NCI-H1417 treated with DMSO at 0.1 percent for 48 hours (cell line): ENCODE measurements at places on chromosomes 5 and 9.

DNA sequence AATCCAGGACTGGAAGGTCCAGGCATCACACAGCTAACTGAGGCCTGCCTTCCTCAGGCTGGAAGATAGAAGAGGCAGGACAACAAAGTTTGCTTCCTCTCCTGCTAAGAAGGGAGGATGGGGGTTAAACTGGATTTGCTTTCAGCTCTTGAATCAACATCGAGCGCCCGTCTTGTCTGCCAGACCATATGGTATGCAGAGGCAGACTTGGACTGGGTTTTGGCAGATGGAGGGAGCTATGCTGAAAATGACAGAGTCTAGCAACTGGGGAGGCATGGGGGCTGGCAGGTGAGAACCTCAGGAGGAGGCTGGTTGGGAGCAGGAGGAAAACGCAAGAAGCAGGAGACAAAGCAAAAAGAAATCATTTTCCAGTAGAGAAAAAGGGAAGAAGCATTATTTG, 289.5 kb upstream of the IL12B start:
- DNase-seq = no peak

- DNase-seq = no peak
These were observed 25.3 kb downstream of the DAP start for GRCh38 chr5:10735569-10736276.

DNA sequence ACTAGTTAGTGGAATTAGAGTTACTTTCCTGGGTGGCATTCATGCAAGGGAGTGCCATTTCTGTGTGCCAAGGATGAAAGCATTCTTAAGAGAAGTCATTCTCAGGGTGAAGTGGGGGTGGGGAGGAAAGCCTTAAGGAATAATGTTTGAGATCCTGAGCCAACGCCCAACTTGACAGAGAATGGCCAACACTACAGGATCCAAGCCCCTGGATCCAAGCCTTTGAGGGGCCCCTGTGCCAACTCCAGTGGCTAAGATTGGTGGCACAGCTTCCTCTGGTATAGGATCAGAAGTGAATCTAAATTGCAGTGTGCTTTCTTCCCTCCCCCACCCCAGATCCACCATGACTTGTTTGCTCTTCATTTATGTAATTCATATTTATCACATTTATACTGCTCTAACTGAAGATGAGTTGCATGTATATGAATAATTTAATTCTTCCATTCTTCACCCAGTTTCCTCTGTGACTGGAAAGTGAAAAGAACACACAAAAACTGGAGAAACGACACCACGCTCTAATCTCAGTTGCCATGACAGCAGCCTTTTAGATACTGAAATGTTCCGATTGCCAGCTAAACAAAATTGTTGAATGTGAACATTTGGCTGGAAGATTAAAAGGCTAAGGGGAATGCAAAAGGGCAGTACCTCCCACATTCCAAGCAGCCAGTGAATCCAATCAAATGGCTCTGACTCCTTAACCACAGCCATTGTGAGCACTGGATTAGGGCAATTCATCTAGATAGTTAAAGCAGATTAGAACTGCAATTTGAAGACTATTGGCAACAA, 4.5 kb downstream of the ZNF608 start:
- no peak for DNase-seq

DNA sequence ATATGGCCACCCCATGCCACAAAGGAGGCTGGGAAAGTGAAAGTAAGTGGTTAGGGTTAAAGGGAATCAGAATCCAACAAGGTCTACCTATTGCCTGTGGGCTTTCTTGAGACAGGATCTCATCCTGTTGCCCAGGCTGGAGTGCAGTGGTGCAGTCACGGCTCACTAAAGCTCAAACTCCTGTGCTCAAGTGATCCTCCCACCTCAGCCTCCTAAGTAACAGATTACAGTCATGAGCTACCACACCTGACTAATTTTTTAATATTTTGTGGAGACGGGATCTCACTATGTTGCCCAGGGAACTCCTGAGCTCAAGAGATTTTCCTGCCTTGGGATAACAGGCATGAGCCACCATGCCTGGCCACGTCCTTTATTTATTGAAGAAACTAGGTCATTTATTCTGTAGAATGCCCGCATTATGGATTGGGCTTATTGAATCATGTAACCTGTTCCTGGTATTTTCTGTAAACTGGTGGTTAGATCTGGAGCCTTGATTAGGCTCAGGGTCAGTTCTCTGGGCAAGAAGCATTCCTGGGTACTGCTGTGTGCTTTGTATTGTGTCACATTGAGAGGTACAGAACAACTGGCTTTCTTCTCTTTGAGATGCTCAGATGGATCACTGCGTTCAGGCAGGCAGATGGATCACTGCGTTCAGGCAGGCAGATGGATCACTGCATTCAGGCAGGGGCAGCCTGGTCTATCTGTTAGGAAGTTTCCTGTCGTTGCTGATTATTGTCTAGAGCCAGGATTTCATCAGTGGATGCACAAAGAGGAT, 41.6 kb downstream of the ERGIC1 start:
- no peak for DNase-seq

DNA sequence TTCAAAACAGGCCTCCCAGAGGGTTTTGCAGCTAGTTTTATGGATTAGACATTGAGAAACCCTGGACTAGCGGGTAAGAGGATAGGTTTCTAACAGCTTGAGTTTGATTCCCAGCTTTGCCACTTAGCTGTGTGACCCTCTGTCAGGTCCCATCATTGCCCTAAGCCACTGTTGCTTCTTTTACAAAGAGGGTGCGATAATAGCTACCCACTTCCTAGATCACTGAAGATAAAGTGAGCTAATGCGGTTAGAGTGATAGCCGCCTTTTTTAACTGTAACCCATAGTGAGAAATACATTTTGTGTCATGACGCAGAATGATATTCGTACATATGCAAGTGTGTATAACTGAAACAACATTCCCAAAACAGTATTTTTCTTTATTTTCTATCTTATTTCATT, 40.3 kb downstream of the CSF1R start:
- DNase-seq = no peak

DNA sequence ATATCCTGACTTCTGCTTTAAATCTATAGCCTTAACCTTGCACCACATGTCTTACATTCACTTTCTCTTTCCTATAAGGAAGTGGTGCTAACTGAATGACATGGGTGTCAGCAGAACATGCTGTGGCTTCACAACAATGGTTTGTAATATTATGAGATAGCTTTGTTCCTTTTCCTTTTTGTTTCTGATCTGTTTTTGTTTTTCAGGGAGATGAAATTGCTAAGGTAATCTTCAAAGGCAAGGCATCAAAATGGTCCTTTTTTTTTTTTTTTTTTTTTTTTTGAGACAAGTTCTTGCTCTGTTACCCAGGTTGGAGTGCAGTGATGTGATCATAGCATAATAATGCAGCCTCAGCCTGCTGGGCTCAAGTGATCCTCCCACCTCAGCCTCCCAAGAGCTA, 53.6 kb upstream of the RANBP6 start:
- no peak for DNase-seq

- DNase-seq = no peak
These were observed 118.8 kb downstream of the TRIM36 start for GRCh38 chr5:115050866-115051265.

GRCh38 chr9:84228130-84228720, 112.3 kb downstream of the SLC28A3 start:
- no peak for DNase-seq

- no peak for DNase-seq
These were observed 65.6 kb upstream of the CD180 start for GRCh38 chr5:67262206-67262605.
